Stimulated activated CD4-positive, alpha-beta T cell treated with anti-CD3 and anti-CD28 coated beads, Interleukin-1b, Interleukin-23, amount 100 ng/mL, for 4 hours (primary cell): ENCODE measurements at places on chromosomes 2 and 18.

- DNase-seq, result no peak
These were observed 810.2 kb upstream of the LRATD1 start for GRCh38 chr2:13822365-13822764.

DNA sequence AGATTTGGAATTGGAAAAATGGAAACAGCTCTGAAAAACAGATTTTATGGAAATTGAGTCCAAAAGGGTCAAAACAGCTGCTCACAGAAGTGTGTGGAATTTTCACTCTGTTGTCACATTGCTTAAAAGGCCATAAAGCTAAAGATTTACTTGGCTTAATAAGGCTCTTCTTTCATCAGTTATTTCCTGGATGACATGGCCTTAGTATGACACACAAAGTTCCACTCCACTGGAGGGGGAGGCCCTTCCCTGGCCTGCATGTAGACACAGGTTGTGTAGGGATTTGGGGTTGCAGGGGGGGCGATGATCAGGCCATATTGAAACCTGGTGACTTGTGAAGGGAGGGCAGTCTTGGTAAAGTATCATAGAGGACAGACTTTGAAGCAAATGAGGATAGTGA lies 34.0 kb downstream of the TMEM185B start:
- DNase-seq, result no peak

- no peak for DNase-seq
These were observed 114.4 kb upstream of the CHRNA1 start for GRCh38 chr2:174878537-174879147.

GRCh38 chr2:238631491-238632180 lies 204.9 kb downstream of the ASB1 start:
- no peak for DNase-seq

DNA sequence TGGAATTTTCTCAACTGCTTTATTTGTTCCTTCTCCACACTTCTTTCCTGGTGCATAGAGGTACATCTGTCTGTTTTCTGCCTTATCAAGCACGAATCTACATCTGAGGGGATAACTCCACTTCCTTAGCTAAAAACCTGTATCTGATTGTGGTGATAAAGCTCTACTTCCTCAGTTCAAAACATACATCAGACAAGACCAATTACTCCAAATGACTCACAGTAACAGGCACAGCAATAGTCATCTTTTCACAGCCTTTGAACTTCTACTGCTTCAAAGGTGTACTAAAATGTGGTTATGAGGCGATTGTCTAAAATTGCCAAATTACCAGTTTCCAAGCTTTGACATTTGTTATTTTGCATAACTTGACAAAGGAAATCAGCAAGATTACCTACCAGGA lies 803.6 kb upstream of the ZEB2 start:
- no peak for DNase-seq

GRCh38 chr18:34787931-34788532 lies 77.9 kb downstream of the DTNA start:
- DNase-seq, result peak; percentile 19

DNA sequence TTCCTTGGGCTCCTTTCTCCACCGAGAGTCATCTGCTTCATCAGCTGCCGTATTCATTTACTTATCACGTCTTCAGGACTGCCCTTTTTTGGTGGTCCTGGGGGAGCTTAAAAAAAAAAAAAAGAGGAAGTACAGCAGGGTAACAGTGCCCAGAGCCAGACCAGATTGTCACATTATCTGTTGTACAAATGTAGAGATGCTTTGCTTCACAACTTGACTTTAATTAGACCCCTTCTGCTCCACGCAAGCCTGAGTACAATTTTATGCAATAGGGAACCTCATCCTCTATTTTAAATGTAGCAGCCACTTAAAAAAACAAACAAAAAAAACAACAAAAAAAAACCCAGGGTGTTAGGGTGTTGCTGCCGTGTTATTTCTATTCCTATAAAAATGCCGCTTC lies 128.3 kb downstream of the PRPF40A start:
- DNase-seq, result no peak

DNA sequence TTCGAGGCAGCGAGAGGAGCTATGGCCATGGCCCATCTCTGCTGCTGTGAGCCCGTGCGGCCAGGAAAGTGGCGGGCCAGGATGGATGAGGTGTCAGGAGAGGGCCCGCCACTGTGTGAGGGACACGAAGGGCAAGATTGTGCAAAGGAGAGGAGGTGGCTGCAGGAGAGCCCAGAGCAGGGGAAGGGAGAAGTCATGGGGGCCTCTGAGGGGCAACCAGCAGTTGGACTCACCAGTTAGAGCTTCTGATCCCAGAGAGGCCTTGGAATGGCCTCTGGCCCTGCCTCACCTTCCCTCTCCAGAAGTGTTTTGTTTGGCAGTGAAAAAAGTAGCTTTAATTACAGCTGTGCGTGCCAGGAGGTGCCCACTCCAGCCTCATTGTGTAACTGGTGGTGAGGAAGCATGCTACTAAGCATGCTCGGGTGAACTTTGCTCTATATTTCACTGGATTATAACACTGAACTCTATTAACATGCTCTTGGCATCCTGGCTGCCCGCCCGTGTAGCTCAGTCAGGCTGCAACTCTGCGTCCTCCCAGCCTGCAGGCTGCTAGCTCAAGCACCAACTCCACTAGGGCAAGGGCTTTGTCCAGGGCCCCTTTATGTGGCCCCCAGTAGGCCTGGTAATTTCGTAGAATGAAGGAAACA lies 34.2 kb downstream of the IMPA2 start:
- DNase-seq, result no peak

DNA sequence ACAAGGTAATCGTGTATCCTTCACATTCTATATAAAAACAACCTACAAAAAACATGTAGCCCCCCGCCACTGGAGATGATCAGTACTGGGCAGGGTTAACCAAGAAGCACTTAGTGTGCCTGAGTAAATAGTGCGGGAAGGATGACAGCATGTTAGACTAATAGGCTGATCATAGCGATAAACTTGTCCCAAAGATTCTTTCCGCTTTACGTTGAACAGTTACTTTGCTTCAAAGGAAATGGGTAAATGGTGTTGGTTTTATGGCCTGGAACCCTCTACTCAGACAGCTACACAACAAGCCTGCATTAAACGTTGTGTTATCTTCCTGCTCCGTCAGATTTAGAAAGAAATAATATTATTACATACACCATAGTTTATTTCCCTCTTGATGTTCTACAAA lies 67.7 kb downstream of the CTAGE1 start:
- no peak for DNase-seq

DNA sequence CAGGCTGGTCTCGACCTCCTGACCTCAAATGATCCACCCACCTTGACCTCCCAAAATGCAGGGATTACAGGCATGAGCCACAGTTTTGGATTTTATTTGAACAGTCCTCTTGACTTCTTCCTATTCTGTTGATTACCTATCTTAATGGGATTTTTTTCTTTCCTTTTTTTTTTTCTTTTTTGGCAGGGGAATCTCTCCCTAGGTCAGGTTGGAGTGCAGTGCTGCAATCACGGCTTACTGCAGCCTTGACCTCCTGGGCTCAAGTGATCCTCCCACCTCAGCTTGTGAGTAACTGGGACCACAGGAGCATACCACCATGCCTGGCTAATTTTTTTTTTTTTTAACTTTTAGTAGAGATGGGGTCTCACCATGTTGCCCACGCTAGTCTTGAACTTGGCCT lies 2.8 kb downstream of the MTHFD2 start:
- DNase-seq, result no peak

- no peak for DNase-seq
These were observed 13.6 kb downstream of the TMEM185B start for GRCh38 chr2:120209427-120210269.

GRCh38 chr2:218980735-218981389 lies 4.1 kb downstream of the FEV start:
- no peak for DNase-seq

DNA sequence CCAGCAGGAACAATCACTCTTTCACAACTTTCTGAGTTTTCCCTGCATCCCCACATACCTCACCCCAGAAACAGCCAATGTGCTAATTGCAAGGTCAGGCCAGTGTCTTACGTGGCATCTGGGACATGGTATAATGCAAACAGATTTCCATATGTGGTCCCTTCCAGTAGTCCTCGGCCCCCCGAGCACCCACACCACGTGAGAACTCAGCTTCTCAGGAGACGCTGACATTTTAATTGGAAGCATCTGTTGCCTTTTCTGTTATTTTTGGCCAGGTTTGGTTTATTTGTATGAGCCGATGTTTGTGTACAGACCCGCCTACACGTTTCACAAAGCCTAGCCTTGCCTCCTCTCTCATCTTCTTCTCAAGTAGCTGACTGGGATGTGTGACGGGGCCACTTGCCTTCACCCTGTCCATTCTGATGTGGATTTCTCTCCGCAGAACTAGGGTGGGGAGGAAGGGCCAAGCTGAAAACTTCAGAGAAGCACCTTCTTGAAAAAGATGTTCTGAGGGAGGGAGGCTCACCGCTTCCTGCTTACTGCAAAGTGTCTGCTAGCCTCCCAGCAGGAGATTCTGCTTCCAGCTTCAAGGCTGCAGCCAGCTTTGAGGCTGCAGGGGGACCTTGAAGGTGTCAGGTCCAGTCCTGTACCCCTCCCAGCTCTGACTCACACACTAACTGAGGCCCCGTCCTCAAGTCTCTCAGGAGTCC lies 109.6 kb upstream of the SLC14A2 start:
- DNase-seq, result no peak

DNA sequence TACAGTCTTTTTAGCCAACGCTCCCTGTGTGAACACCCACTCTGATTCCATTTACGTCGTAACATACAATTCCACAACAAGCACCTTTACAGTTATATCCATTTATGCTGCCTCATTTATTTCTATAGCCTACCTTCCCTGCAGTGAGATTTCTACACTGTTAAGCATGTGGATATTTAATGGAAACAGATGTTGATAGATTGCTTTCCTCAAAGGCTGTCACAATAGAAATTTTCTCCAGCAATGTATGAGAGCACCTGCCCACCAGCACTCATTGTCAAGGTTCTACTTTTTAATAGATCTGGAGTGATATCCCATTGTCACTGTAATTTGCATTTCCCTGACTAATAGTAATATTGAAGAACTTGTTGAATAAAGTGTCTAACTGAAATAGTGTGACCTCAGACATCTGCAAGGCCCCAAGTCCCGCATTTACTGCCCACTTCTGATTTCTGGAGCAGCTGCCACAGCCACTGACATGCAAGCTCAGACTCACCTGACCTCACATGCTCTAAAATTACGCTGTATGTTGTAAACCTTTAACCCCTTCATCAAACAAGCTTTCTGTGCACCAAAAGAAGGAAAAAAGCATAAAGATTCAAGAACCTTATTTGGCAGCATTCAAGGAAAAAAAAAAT lies 295.1 kb downstream of the CNTNAP5 start:
- no peak for DNase-seq

- DNase-seq, result no peak
These were observed 48.3 kb upstream of the GULP1 start for GRCh38 chr2:188243381-188243780.

GRCh38 chr18:49227441-49228165 lies 232.8 kb downstream of the DYM start:
- no peak for DNase-seq

GRCh38 chr18:41227993-41228392 lies 727.0 kb upstream of the PIK3C3 start:
- DNase-seq, result no peak

- DNase-seq, result no peak
These were observed 125.8 kb upstream of the GLI2 start for GRCh38 chr2:120609826-120610395.

GRCh38 chr2:110864731-110865130 lies 132.4 kb downstream of the ACOXL start:
- no peak for DNase-seq

- no peak for DNase-seq
These were observed 195.4 kb upstream of the HDAC4 start for GRCh38 chr2:239596253-239596652.

DNA sequence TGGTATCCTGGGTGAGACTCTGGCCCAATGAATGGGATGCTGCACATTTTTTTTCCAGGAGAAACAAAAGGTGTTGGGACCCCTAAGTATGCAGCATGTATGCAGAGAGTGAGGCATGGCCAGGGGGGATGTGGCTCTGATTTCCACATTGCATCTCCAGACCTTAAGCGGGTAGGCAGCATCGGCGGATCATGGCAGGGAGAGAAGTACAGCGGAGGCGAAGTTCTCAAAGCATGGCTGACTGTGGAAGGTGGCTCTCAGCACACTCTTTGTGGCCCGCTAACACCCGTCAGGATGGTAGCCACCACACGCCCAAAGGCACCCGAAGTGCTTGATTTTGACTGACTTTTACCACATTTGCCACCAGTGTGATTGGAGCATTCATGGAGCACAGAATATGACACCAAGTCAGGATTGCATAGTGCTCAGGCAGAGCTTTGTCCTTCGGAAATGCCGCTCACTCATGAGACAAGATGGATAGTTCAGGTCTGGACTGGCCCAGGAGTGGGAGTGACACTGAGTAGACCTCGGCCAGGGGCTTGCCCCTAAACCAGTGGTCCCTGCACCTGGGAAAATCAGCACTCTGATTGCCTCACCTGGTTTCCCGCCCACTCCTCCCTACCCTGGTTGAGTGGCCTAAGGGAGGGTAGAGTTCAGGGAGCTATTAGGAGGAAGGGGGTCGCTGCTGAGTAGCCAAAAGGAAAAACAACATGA lies 14.2 kb downstream of the INPP4A start:
- no peak for DNase-seq

GRCh38 chr18:75162978-75163377 lies 46.0 kb downstream of the PTGR3 start:
- no peak for DNase-seq

DNA sequence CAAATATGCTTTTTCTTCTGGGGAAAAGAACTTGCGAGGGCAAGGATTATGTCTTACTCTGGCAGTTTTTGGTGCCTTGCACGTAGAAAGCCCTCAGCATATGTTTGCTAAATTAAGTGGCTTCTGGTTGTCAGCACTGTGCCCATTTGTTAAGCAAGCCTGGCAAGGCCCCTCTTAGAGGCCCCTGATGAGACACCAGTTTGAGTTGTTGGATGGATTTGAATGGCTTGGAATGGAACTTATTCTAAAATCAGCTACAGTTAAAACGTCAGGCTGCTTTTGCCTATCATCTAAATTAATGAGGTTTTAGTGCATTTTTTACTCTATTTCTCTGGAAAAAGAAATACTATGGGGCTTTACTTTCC lies 28.2 kb downstream of the TMEM182 start:
- no peak for DNase-seq

DNA sequence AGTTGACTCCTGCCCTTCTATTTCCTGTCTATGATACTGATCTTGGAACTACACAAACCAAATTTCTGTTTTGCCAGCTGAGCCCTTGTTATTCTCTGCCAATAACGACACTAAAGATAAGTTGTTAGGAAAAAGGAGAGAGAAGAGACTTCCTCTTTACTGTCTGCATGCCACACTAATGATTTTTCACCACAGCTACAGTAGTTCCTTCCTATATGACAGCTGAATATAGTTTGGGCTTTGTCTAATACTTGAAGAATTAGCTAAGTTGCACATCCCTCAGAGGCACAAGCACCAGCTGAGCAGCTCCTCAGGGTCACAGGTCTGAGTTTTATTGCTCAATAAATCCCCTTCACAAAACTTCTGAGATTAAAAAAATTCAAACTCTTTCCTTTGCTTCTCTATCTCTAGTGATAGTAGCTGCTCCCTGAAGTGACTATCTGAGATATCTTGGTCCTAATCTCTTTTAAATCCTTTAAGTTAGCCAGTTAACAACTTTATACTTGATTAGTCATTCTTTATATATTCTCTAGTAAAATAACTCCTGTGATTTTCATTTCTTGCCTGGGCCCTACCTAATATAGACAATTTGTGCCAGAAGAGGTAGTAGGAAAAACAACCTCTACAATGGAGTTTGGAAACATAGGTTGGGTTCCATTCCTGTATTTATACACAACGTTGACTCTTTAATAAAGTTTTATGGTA lies 253.0 kb upstream of the CNTNAP5 start:
- DNase-seq, result no peak
